DND-41 (cell line): ENCODE measurements at places on chromosomes 1 and 21.
A peak's percentile ranks its signal among the peaks of the same experiment; 100 is the strongest.

- DNase-seq, result no peak
Measured at GRCh38 chr1:66296951-66297350, 237.0 kb upstream of the SGIP1 start.

- DNase-seq, result no peak
Measured at GRCh38 chr1:6638226-6638625, 13.6 kb downstream of the THAP3 start.

GRCh38 chr1:182990413-182991144, 32.6 kb upstream of the LAMC1 start:
- DNase-seq, result no peak

GRCh38 chr1:174258148-174258550, 98.8 kb downstream of the RABGAP1L start:
- peak; percentile 60 for DNase-seq

DNA sequence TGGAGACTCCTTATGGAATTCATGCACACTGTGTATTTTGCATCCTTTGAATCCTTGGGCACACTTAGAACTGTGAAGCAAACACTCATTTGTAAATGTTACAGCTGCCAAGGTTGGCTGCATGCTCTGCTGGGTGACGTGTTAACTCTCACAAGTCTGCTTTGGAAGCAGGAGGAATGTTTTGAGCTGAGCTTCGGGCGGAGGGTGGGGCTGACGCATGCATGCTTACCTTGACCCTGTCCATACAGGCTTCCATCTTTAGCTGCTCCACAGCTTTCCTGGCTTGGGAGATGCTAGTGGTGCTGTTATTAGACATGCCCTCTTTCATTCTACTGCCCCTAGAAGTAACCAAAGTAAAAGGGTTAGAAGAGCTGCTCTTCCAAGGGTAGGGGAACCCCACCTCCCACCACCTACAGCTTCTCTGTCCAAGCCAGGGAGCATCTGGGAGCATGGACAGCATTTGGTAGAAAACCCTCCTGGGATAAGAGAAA, 66.0 kb downstream of the GNG4 start:
- DNase-seq, result no peak

DNA sequence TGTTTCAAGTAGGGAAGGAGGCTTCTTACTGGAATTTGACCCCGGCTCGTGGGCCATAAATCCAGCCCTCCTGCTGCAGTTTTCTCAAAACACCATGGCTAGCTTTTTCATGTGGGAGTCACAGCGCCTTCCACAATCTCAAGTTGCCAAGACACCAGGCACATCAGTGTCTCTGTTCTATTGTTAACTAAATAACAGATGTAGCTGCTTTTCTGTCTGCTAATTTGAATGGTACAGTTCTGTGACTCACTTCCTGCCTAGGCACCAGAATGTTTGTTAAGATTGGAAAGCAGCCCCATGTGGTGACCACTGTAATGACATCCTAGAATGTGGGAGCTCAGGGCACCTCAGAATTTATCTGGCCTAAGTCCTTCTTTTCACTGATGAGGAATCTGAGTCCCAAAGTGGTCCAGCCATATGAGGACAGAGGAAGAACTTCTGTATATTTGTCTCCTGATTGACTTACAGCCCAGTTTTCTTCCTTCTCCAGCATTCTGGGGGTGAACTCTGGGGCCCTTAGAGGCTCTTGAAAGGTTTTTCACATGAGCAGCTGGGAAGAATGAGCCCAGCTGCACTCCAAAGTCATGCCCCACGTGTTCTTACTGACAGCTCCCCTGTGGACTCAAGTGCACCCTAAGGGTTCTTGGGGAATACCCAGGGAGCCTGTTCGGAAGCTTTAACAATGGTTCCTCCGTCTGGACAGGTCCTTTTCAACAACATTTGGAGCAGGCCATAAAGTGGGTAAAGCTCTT, 27.5 kb downstream of the TRIM45 start:
- peak; percentile 20 for DNase-seq

DNA sequence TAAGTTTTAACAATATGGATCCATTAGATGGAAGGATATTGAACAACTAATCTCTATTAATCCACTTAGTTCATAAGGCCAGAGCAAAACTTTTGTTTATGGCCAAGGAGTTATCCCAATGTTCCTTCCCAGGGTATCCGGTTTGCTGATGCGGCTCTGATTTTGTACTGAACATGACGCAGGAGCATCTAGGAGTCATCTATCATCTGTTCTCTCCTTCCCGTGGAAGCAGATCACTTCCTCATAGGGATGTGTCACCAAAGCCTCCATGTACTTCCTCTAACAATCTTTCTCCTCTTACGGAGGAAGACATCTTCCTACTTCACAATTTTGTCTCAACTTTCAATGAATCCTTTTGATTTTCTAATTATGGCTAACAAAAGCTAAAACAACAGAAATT, 206.6 kb downstream of the APP start:
- no peak for DNase-seq

- no peak for DNase-seq
Measured at GRCh38 chr1:63662841-63663240, 69.6 kb downstream of the PGM1 start.

- DNase-seq, result no peak
Measured at GRCh38 chr1:4653328-4653660, 1.1 kb upstream of the AJAP1 start.

DNA sequence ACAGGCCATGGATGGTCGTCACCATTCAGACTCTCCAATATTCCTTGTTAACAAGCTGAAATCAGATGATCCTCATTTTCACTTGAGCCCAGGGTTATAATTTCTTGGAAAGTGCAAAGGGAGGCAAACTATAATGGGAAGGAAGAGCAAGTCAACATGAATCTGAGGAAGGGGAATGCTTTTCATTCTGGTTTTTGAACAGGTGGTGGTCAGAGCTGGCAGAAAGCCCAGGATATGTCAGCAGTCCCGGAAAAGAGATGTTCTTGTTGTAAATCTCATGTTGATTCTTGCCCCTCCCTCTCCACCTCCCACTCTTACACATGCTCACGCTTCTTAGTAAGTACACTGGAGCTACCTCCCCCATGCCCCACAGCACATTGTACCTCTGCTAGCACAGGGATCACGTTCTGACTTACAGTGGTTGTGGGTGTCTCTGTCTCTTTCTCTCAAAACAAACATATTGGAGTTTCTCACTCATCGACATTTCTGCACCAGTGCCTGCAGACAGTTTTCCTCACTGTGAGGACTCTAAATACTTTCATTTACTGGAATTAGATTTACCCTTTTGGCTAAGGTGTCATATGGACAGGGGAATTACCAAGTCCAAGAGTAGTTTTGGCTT, 77.6 kb downstream of the XCL2 start:
- peak; percentile 76 for DNase-seq
